ENCODE measurements at places on chromosomes 16 and 17. TPM values are rescaled to one million over a fixed set of nuclear protein-coding genes. Genes with fewer than 3 reads are reported as not detected.

C1QTNF8 gene
- polyA plus RNA-seq, result not detected

RCVRN gene
- polyA plus RNA-seq, result not detected

ANKFN1 gene
- not detected for polyA plus RNA-seq

KRT14 gene
- not detected for polyA plus RNA-seq

ZNF23 gene
- polyA plus RNA-seq, result 20.5 TPM

MLLT6 gene
- 2.3 TPM for polyA plus RNA-seq

ITGA2B gene
- not detected for polyA plus RNA-seq

EPX gene
- not detected for polyA plus RNA-seq

COL1A1 gene
- polyA plus RNA-seq, result not detected

CD7 gene
- not detected for polyA plus RNA-seq

BICDL2 gene
- polyA plus RNA-seq, result not detected

SMTNL2 gene
- polyA plus RNA-seq, result not detected

TLCD2 gene
- polyA plus RNA-seq, result 0.22 TPM

KRTAP16-1 gene
- polyA plus RNA-seq, result not detected

TBC1D3E gene
- polyA plus RNA-seq, result not detected

Measured in Purkinje cell (primary cell).